ENCODE measurements at places on chromosomes 4 and X. TPM values are rescaled to one million over a fixed set of nuclear protein-coding genes. Genes with fewer than 3 reads are reported as not detected.

ZFP92 gene
- 0.62 TPM for total RNA-seq

DNA sequence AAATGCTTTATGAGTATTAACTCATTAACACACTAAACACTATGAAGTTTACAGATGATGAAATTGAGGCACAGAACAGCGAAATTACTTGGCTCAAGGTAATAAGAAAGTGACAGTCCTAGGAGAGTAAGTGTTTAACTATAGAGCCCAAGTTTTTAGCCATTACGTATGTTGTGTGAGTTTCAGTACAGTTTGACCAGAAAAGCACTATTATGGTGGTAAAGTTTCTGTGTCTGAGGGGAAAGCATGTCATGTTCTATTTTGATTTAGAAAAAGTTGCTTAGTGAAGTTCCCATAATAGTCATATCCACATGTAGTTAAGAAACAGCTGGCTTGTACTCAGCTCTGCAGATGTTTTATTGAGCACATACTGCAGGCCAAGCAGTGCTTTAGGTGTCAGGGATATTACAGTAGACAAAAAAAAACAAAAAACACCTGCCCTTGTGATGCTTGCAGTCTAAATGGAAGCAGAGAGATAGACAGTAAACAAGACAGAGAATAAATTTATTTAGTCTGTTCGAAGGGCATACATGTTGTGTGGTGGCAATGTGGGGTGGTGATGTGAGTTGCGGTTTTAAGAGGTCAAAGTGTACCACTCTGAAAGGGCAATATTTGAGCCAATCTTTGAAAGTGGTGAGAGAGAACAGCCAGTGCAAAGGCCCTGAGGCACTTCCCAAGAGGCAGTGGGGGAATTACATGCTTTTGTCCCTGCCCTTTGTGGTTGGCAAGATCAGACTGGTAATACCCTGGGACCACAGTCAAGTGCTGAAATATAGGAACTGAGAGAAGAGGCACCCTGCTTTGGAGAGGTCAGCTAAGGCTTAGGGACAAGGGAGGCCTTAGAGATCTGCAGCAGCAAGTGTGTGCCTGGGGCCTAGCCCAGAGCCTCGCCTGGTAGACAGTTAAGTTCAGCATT lies 6.2 kb downstream of the TMEM131L start:
- no peak for DNase-seq

DNA sequence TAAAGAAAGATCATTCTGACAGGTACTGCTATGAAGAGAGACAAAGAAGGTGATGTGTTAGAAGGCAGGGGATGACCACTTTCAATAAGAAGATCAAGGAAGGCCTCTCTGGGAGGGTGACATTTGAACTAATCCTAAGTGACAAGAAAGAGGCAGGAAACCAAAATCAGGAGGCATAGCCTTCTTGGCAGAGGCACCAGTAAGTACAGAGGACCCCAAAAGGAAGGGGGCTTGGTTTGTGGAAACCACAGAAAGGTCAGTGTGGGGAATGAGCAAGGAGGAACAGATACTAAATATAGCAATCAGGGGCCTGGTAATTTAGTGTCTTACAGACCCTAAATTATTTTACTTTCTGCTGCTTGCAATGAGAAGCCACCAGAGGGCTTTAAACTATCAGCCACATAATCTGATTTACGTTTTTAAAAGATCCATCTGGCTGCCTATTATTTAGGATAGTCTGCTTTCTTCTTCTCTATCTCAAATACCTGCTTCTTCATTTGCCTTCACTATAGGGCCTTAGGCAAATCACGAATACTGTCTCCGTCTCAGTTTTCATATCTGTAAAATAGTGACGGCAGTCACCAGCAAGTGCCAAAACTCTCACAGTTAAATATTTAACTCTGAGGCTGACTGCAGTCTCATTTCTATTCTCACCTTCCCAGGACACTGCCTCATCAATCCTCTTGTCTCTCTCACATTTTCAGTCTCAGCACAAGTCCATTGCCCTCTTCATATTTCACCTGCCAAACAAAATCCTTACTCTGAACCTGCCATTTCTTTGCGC lies 16.7 kb downstream of the NR3C2 start:
- no peak for DNase-seq

WNK3 gene
- total RNA-seq = 0.68 TPM

DNA sequence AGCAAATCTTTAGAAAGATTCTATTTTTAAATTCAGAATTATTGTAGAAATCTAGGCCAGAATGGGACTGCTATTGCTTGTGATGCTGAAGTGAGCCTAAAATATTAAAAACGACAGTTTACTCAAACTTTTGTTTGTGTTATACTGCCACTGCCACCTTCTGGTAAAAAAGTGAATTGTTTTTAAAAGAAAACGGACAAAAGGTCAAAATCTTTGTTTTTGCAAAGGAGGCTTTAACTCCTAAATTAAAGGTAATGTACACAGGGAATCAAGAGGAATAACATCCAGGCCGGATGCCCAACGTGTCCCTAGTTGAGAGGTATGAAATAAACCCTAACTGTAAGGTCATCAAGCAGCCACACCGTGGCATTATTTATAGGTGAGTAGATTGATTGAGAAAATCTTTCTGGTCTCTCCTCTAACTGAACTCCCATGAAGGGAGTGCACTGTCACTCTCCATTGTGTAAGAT lies 338.3 kb upstream of the GALNT7 start:
- DNase-seq = no peak

- DNase-seq = no peak
Measured at GRCh38 chr4:150952167-150952845, 62.8 kb downstream of the LRBA start.

BEND4 gene
- total RNA-seq = 0.50 TPM

MAP7D2 gene
- total RNA-seq = 0.13 TPM

DNA sequence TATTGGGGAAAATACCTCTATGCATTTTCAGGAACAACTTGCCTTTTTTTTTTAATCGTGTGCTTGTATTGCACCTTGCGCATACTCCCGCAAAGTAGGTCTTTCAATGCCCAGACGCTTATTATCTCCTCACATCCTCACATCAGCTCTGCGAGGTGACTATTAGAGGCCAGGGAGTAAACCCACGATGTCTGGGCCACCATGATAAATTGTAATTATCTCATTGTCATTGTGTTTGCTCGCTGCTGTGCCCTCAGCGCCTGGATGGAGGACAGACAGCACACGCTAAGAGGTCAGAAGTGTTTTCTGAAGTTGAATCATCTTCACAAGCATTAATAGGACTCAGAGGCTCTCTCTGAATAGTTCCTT lies 1.0 kb upstream of the RELL1 start:
- no peak for DNase-seq

- no peak for DNase-seq
Measured at GRCh38 chrX:7586126-7586525, 256.8 kb upstream of the VCX start.

- DNase-seq = no peak
Measured at GRCh38 chrX:139388254-139388653, 142.3 kb upstream of the F9 start.

- DNase-seq = no peak
Measured at GRCh38 chr4:4838051-4838935, 21.2 kb upstream of the MSX1 start.

DNA sequence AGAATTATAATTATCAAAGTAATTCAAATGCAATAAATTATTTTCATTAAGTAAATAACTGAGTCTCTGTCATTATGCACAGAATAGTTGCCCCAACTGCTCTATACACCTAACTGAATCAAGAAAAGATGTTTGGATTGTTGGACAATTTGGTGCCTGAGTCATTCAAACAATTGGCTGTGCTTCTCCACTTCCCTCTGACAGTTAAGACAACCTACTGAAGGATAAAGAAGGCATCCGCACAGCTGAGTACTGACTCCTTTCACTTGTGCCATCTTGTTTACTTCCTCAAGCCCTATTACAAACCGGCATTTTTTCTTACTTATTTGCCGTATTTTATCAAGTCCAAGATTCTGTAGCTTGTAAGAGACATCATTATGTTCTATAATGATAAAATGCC lies 110.6 kb upstream of the C1QTNF7 start:
- DNase-seq = no peak

GRCh38 chr4:93031431-93032098 lies 727.8 kb downstream of the GRID2 start:
- DNase-seq = no peak

DNA sequence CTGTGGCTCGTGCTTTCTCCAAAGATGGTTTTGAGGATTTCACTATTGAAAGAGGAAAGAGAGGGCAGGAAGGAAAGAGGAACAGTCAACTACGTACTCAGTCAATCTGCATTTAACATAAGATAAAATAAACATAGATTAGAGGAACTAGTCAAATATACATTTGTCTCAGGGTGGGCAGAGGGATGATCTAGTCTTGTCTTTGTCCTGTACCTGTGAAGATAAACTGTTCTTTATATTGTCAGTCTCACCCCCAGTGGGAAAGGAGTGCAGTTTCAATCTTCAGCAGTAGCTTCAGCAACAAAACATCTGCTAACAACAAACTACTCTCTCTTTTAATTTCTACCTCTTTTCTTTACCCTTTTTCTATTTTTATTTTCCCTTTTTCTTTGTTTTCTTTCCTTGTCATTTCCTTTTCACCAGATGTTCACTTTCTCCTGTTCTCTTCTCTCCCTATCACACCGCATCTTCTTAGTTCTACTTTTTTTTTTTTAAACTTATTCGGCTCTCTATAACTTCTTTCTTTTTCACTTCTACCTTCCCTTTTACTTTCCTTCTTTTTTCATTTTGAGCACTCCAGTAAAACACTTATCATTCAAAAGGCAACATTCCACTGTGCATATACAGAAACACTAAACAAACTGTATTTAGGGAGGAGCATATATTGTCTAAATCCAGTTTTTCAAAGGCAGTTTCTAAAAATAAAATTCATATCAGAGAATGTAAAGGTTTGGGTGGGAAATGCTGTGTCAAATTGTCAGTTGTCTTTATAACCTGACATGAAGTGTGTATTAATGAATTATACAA lies 51.4 kb upstream of the GUCY1A1 start:
- no peak for DNase-seq

GRCh38 chr4:17557880-17558279 lies 19.1 kb upstream of the LAP3 start:
- DNase-seq = no peak

GRCh38 chr4:154073107-154073822 lies 284.4 kb upstream of the SFRP2 start:
- no peak for DNase-seq

STOX2 gene
- total RNA-seq = not detected

DNA sequence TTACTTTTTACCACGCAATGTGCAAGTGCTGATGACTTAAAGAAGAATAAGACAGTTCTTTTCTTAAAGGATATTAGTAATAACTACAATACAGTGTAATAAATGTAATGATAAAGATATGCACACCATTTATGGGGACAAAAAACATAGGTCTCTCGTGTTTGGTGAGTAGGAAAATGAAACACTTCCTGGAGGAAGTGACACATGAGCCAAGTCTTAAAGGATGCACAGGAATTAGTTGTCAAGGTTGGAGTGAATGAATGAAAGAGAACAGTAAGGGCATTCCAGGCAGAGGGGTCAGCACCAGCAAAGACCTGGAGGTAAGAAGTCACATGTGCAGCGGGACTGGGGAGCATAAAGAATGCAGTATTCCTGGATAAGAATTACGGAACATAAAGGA lies 112.7 kb downstream of the SH3RF1 start:
- DNase-seq = no peak

DNA sequence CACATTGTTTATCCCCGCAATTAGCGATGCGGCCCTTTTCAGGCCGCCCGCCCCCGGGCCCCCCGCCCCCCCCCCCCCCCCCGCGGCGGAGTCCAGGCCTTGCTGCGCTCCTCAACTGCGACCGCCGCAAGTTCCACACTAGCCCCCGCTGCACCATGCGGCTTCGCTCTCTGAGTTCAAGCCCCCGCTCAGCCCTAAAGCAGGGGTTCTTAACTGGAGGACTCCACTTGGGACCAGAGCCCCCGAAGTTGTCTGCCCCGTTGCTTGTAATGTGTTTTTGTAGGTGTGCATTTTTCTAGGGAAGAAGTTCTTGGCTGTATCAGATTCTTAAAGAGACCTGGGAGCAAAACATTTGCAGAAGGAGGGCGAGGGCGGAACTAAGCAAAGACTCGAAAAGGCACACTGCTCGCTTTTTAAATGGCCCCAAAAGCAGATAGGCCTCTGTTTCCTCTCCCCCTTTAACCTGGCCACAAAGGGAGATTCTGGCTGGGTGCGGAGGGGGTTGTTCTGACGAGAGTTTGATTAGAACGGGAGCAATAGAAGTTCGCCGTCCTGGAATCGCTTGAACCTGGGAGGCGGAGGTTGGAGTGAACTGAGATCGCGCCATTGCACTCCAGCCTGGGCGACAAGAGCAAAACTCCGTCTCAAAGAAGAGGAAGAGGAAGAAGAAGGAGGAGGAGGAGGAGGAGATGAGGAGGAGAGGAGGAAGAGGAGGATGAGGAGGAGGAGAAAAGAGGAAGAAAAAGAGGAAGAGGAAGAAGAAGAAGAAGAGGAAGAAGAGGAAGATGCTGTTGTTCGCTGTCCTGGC lies 2.3 kb upstream of the MSX1 start:
- DNase-seq = no peak

ETDC gene
- total RNA-seq = not detected

DNA sequence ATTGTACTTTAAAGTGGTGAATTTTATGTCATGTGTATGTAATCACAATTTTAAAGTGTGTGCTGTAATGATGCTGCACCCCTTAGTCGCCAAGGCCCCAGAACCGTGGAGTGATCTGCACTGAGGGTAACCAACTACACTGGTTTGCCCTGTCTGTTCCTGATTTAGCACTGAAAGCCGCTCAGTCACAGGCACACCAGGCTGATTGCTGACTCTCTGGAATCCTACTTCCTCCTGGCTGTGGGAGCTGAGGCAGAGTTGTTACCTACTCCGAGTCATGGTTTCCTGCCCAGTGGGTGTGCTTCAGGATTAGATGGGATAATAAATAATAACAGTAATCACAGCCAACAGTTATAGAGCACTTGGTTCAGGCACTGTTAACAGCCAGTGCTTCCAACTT lies 645.4 kb downstream of the BCOR start:
- DNase-seq = no peak

GPRASP1 gene
- total RNA-seq = 43.5 TPM

- no peak for DNase-seq
Measured at GRCh38 chrX:69314436-69315348, 149.4 kb upstream of the PJA1 start.

GBA3 gene
- not detected for total RNA-seq

MEPE gene
- not detected for total RNA-seq

- no peak for DNase-seq
Measured at GRCh38 chr4:65968831-65969558, 298.7 kb upstream of the EPHA5 start.

DNA sequence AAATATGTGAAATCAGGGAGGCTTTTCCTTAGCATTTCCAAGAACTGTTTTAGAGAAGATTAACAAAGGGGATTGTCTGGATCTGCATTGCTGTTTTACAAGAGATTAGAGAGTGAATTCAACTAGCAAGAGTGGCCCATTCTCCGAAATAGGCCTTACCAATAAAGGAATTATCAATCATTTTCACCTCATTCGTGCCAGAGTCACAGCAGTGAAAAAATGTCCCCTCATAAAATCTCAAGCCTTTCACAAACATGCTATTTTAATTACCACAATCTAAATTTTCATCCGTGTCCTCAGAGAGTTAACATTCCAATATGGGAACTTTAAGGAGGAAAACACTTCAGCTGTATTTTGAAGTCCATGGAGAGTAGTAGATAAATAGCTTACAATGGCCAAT lies 979.6 kb downstream of the RPA4 start:
- DNase-seq = no peak

- DNase-seq = no peak
Measured at GRCh38 chrX:107823456-107823855, 2.2 kb upstream of the MID2 start.
